ENCODE measurements at places on chromosomes 6 and 20. TPM values are rescaled to one million over a fixed set of nuclear protein-coding genes. Genes with fewer than 3 reads are reported as not detected.

LZTS3 gene
- total RNA-seq = 5.7 TPM

KCNK17 gene
- total RNA-seq = not detected

TMC2 gene
- total RNA-seq = not detected

TMEM74B gene
- not detected for total RNA-seq

NSFL1C gene
- 25.4 TPM for total RNA-seq

CCM2L gene
- total RNA-seq = not detected

BPIFB4 gene
- not detected for total RNA-seq

GPX5 gene
- not detected for total RNA-seq

RFX6 gene
- not detected for total RNA-seq

BPIFB3 gene
- total RNA-seq = not detected

DEFB112 gene
- total RNA-seq = not detected

FRMD1 gene
- total RNA-seq = not detected

NHLRC1 gene
- 1.5 TPM for total RNA-seq

CAGE1 gene
- total RNA-seq = not detected

EYA2 gene
- 0.94 TPM for total RNA-seq

SUMO4 gene
- total RNA-seq = not detected

EPM2A gene
- 9.9 TPM for total RNA-seq

NKX2-4 gene
- not detected for total RNA-seq

CPNE1 gene
- 123 TPM for total RNA-seq
